ENCODE measurements at places on chromosomes 1 and 21. TPM values are rescaled to one million over a fixed set of nuclear protein-coding genes. Genes with fewer than 3 reads are reported as not detected.

DNA sequence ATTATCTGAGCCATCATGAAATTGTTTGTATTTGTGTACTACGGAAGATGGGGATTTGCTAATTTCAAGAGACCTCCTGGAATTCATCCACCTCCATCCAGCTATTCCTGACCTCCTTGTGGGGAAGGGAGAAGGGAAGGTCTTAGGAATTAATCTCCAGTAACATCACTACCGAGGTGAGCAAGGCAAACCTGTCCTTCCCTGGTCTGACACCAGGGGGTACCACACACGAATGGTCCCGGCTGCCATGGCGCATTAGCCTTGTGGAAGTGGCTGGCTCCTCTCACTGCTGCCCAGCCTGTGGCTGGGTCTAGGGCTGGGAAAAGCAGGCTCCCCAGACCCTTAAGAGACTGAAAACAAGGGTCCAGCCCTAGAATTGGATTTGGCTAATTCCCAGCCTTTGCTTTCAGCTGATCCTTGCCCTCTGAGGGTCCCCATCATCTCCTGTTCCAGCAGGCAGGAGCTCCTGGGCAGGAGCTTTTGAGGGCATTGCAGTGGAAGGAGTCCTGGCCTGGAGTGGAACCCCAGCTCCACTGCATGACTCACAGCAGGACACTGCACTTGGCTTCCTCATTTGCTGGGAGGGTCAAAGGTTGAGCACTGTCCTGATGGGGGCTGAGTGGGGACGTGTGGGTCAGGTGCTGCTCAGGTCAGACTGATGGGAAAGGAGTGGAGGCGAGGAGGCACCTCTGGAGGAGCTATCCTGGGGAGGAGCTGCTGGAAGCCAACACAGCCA, 34.8 kb downstream of the RIMS3 start:
- DNase-seq: no peak

GRCh38 chr1:203379825-203380224, 28.9 kb upstream of the FMOD start:
- peak; percentile 54 for DNase-seq

Gene APCS
- not detected for total RNA-seq

GRCh38 chr1:36790191-36790590, 244.1 kb downstream of the GRIK3 start:
- DNase-seq: no peak

- DNase-seq: no peak
These were observed 63.6 kb upstream of the GJA5 start for GRCh38 chr1:147824001-147824400.

- DNase-seq: no peak
These were observed 1.1 kb downstream of the CR2 start for GRCh38 chr1:207455183-207455754.

DNA sequence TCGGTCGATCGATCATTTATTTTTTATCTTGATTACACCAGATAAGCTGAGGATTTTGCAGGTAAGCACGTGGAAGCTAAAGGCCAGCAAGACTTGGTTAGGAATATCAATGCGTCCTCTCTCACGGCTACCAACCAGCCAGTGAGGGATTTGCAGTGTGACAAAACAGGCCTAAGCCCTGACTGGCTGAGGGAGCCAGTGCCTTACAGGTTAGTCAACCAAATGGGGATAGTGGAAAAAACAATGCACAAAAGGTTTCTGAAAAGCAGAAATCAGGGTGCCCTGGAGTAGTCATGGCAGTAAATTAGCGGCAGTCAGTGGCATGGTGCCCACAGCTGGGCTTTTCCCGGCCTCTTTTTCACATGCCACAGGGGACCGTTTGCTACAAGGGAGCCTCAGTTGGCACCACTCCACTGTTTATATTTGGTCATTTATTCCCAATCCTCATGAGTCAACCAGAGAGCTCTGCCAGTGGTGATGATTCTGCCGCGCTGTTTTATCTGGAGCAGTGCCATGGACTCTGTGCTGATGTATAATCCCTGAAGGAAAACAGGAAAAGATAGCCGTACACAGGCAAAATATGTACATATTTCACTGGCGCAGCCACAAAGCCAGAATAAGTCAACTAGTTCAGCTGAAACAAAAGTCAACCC, 167.6 kb downstream of the RHOU start:
- peak; percentile 92 for DNase-seq

- no peak for DNase-seq
These were observed 22.8 kb upstream of the ARHGEF16 start for GRCh38 chr1:3431686-3432085.

DNA sequence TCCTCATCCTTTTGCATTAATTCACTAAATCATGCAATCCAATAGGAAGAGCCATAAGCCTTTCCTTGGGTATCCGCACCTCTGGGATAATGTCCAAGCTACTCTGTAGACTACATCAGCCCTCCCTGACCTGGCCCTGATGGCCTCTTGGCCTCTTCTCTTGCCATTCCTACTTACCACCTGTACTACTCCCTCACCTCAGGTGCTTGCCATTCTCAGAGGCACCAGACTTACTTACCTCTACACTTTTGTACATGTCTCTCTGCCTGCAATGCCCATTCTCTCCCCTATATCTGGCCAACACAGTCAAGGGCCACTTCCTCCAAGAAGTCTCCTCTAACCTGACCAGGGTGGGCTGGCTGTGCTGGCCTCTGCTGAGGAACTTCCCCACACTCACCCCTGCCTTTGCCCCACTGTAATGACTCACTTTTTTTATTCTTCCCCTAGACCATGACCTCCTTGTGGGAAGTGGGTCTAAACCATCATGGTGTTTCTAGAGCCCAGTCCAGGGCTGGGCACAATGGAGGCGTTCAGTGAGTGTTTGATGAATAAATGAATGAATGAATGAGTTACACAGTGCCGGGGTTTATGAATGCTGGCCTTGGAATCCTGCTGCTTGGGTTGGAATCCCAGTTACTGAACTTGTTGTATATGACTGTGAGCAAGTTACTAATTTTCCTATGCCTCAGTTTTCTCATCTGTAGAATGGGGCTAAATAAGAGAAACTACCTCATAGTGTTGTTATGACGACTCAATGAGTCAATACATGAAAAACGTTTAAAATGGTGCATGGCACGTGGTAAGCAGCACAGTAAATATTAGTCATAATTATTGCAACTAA, 179.8 kb downstream of the FOXD2 start:
- DNase-seq: peak; percentile 63
